Stimulated activated naive CD4-positive, alpha-beta T cell treated with Interleukin-2 at 50 U/mL for 16 hours (primary cell): ENCODE measurements at places on chromosomes 11 and 22.

DNA sequence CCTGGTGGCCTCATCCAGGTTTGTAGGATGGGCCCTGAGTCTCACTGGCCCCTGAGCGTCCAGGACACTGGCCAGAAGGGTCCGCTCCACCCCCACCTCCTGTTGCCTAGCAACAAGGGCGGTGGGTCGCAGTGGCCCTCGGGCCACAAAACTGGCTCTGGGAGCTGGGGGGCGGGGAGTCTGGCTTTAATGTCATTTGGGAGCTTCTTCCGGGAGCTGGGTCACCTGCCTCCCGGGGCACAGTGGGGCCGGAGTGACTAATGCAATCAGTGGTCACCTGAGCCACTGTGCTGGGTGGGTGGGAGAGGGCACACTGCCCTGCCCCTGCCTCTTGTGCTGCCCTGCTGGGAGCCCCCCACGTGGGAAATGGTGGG is 2.6 kb downstream of the TH start:
- DNase-seq, result no peak

DNA sequence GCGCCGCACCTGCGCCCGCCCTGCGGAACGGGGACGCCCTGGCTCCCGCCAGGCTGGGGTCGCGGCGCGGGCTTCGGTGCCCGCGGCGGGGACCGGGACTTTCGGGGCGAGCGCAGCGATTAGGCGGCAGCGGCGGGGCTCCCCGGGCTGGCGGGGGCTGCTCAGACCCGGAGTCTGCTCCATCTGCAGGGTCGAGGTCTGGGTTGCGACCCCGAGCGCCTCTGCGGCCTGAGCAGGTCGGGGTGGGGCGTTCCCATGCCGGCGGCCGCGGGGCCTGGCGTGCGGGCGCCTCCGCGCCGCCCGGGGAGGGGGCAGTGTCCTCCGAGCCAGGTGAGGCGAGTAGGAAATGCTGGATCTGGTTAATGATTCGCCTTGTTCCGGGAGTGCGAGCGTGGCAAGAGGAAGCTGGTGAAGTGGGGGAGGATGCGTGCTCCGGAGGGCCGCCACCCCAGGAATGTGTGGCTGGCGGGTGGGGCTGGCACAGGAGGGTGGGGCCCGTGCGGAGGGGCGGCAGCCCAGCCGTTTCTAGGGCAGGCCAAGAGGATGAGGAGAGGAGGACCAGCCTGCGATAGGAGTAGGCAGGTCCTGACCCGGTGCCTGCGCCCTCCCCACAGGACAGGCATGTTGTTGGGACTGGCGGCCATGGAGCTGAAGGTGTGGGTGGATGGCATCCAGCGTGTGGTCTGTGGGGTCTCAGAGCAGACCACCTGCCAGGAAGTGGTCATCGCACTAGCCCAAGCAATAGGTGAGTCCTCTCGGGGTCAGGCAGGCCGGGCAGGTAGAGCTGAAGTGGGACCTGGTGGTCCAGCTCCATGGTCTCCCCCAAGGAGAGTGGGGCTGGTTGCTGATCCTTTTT is 606 bp downstream of the RASSF7 start:
- DNase-seq, result no peak

GRCh38 chr22:42438293-42438650 is 6.1 kb upstream of the NFAM1 start:
- no peak for DNase-seq

GRCh38 chr22:30998329-30998728 is 29.3 kb downstream of the TUG1 start:
- DNase-seq, result no peak

DNA sequence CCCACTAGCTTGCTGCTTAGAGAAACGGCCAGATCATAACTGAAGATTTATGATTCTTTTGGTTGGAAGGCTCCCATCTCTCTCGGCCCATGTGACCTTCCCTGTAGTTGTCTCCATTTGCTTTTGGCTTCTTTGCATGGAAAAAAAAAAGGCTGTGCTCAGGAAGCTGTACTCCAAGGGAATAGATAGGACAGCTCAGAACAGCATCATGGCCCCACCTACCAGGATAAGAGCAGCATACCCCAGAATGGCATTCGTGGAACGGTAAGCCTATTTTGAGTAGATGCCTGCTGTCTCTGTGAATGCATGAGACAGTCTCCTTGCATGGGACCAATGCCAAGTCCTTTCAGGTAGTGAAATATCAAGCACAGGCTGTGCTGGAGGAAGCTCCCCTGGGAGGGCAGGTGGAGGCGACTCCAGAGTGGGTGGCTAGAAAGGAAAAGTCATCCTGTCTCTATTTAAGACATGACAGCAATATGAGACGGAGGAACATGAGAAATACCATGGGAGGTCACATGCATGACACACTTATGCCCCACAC is 94.1 kb upstream of the AMOTL1 start:
- no peak for DNase-seq

- no peak for DNase-seq
Measured at GRCh38 chr11:68061508-68061907, 22.7 kb downstream of the TCIRG1 start.

DNA sequence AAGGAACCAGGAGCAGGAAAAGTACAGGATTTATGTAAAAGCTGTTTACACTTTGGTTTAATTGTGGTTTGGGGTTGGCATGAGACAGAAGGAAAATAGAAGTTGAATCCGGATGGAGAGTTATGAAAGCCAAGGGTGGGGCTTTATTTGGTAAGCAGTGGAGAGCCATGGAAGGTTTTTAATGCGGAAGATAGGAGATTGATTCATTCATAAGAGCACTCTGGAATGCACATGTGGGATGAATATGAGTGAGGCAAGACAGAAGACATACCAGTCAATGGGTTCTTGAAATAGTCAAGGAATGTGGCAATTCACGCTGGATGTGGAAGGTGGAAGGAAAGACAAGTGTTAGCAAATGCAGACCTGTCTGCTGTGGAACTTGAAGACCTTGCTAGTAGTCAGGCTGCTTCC is 9.3 kb upstream of the GLB1L3 start:
- DNase-seq, result no peak

GRCh38 chr11:43545610-43546009 is 134.9 kb upstream of the HSD17B12 start:
- DNase-seq, result no peak

DNA sequence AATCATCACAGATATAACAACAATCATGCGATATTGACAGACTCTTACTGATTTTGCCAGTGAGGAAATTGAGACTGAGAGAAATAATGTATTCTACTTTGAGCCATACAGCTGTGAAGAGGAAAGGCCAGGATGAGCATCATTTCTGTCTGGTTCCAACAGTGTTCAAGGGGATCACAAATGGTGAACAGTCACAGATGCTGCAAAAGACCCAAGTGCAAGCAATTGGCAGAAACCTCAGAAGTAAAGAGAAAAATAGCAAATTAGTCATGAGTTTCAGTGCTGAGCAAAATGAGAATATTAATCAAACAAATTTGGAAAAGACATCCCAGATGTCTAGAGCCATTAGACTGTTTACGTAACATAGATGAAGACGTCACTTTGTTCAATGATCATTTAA is 114.1 kb downstream of the RAB38 start:
- no peak for DNase-seq

- no peak for DNase-seq
Measured at GRCh38 chr11:38672445-38672844, 2074.4 kb upstream of the RAG2 start.

- DNase-seq, result no peak
Measured at GRCh38 chr22:30291058-30291892, 2.0 kb upstream of the CASTOR1 start.

- DNase-seq, result no peak
Measured at GRCh38 chr11:20912922-20913512, 243.6 kb downstream of the NELL1 start.

GRCh38 chr11:103338621-103339484 is 229.6 kb downstream of the DYNC2H1 start:
- DNase-seq, result no peak

DNA sequence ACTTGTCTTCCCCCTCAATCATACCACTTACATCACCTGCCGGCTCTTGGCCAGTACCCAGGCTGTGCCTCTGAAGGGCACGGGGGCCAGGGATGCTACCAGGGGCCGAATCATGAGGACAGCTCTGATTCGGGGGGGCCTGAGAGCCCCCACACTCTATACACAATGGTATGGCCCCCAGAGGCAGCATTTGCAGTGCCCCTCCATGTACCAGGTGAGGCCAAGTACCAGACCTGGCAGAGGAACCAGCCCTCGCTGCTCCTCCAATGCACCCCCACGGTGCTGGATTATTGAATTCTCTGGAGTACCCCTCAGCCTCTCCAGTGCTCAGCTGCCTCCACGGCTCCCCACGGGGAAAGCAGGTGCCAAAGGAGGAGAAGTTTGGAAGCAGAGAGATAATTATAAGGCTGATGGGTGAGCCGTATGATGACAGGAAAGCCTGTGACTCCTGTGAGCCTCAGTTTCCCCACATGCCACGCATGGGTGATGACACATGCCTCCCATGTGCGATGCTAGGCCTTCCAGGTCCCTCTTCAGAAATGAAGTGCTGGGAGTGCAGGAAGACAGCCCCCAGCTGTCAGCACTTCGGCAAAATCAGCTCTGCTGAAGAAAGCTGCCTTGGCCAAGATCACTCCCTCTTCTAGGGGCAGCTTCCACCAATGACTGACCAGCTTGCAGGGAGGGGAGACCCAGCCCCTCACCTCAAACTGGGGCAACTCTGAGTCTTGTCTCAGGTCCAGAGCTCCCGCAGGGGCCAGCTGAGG is 69.9 kb downstream of the THAP12 start:
- DNase-seq, result no peak

GRCh38 chr11:131592734-131593133 is 222.3 kb downstream of the NTM start:
- DNase-seq, result no peak

- no peak for DNase-seq
Measured at GRCh38 chr11:27018902-27019529, 21.6 kb upstream of the BBOX1 start.

DNA sequence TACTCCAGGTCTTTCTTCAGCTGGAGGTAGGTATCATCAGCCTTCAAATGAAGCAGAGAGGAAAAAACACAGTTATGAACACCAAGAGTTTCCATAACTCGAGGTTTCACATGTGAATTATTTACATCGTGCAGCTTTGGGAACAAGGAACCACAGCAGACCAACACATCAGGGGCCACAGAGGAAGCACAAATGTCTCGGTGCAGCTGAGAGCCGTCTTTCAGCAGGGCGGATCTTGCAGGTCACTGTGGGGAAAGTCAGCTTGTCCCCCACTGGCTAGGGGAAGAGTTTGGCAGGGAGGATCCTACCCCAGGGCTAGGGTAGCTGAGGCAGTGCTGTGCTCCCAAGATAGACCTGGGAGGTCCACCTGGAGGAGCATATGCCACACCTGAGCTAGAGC is 74.7 kb downstream of the C11orf58 start:
- DNase-seq, result no peak

DNA sequence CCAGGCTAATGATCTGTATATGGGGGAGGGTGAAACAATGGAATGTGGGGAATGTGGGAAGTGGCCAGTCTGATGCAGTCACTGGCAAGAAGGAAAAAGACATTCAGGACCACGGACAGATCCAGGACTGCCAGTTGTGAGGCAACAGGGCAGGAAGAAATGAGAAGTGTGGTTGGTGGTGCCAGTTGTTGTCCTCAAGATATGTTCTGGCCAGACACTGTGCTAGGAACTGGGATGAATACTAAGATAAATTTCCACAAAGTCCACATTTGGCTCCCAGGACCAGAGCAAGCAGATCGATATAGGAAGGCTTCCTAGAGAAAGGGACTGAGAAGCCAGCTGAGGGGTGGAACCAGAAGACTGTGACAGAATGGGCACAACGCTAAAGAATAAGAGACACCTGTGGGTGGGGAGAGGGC is 6.8 kb upstream of the TPBGL start:
- DNase-seq, result no peak

DNA sequence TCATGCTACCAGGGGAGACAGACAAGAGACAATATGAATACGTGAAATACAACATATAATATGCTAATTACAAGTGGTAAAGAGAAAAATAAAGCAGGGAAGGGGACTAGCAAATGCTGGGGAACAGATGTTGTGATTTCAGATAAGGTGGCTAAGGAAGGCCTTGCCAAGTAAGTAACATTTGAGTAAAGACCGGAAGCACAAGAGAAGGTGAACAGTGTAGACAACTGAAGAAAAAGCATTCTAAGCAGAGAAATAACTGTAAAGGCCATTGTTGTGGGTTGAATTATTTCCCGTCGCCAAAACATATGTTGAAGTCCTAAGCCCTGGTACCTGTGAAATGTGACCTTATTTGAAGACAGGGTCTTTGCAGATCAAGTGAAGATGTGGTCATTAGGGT is 63.7 kb upstream of the EED start:
- DNase-seq, result no peak

- no peak for DNase-seq
Measured at GRCh38 chr11:77813256-77813655, 7.3 kb downstream of the RSF1 start.

GRCh38 chr11:118274186-118274585 is 10.1 kb upstream of the MPZL2 start:
- DNase-seq, result no peak

GRCh38 chr22:43447380-43447779 is 35.6 kb downstream of the MPPED1 start:
- DNase-seq, result no peak

DNA sequence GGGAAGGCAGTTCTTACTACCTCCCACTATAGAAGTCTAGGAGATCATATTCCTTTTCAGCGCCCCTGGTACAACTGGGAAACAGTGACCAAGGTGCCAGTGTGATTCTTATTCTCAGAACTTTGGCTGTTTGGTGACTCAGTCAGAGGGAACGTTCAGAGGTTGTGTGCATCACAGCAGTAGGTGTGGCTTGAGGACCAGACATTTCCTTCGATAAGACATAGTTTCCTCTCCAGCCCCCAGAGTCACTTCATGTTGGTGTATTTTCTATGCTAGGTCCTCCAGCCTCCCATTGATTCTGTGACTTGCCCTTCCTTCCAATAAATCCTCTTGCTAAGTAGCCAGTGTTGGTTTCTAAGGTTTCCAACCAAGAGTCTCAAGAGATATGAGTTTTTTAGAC is 171.9 kb upstream of the MPPED2 start:
- no peak for DNase-seq

DNA sequence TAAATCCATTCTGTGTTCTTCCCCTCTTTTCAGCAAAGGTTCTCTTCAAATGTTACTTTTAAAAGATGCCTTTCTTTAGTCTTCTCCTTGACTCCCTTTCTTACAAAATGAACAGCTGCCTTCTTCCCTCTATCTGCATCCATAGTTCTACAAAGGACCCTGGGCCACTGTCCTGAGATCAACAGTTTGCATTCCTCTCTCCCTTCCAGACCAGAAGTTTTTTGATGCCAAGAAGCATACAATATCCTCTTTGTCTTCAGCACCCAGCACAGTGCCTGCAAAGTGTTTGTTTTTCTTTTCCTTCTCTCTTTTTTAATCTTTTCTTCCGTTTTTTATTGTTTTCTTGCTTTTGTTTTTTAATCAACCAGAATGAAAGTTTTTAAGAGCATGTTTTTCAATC is 183.5 kb upstream of the SNX19 start:
- no peak for DNase-seq

- peak; percentile 72 for DNase-seq
Measured at GRCh38 chr11:73661035-73661628, 14.8 kb downstream of the PLEKHB1 start.
